Right forelimb (tissue), 1 donor: ENCODE measurements at places on chromosomes 1 and 21.

GRCh38 chr1:5427026-5427613 is 565.1 kb downstream of the NPHP4 start:
- DNase-seq = no peak

GRCh38 chr1:180156631-180157091 is 2.0 kb downstream of the QSOX1 start:
- no peak for DNase-seq

DNA sequence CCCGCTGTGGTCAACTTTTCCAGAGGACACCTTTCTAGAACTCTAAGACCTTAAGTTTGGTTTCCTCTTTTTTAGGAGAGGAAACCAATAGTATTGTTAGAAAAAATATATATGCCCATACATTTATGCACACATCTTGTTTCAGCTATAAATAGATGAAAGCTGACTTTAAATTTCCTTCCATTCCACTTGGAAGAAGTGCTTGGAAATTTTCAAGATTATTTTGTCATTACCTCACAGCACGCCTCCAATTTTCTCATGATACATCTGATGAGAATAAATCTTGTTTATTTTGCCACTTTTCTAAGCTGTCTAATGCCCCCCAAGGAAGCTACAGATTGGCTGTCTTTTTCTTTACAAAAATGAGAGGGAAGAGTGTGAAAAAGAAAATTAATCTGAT is 65.8 kb downstream of the NIBAN1 start:
- DNase-seq = no peak

DNA sequence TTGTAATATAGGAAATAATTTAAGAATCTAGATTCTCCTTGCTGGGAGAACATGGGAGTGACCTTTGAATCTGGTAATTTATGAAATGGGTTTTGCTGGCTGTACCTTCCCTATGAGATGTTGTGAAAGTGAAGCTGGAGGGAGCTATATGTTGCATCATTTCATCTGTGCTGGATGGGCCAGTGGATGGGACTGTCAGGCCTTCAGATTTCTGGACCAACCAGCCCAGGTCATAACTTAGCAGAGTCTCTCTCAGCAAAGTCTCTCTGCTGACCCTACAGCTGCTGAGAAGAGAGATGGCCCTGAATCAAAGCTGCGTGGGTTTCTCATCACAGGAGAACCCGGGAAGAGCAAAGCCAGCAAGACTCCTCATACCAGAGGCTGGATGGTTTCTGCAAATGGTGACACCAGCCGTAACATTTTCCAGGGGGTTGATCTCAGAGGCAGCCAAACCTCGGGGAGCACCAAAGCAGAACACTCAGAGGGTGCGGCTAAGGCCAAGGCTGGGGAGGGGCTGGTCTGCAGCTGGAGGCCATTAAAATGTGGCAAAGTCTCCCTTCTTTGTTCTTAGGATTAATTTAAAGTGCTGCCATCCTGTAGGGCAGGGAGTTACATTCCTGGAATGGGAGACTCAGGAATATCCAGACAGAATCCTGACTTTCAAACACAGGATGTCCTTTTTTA is 18.2 kb upstream of the PTGFRN start:
- peak; percentile 64 for DNase-seq

GRCh38 chr1:167054946-167055630 is 35.1 kb downstream of the GPA33 start:
- DNase-seq = no peak

DNA sequence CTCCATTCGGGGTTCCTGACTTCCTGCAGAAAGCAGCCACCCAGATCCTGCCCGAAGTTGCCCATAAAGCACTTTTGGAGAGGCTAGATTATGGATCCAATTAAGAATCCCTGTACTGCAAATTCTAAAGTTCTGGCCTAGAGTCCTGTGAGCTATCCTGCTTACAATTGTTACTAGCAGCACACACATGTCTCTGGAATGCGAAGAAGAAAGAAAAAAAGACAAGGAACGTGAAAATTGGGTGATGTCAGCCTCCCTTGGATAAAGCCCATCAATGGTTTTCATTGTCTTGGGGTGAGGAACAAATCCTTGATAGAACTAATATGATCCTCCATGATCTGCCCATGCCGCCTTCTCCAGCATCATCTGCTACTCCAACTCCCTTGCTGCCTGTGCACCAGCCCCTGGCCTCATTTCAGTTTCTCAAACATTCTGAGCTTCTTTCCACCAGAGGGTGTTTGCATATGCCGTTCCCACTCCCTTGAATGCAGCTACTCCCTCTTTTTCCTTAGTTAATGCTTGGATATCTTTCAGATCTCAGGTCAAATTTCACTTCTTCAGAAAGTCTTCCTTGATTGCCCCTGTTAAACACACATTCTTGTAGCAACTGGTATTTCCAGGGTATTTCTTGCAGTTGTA is 94.0 kb downstream of the ST6GALNAC5 start:
- no peak for DNase-seq

- DNase-seq = no peak
Measured at GRCh38 chr1:20699558-20699957, 18.2 kb downstream of the KIF17 start.

DNA sequence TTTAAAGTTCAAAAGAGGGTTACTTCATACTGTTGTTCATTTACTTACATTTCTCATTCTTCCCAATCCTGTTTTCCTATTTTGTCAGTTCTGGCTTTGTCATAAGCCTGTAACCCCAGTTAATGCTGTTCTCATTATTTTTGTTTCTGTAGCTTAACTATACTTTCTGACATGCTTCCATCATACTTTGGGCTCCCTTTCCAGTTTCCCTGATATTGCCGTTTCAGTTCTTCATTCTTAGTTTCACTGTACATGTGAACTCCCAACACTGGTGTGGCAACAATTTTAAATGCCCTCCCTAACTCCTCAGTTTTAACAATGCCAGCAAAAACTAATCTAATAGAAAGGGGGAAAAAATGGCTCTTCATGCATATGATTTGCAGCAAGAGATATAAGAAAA is 456.7 kb downstream of the LMO4 start:
- DNase-seq = no peak

GRCh38 chr1:168638884-168639283 is 62.5 kb downstream of the XCL1 start:
- no peak for DNase-seq

- DNase-seq = no peak
Measured at GRCh38 chr1:161324020-161324419, 9.8 kb downstream of the SDHC start.

- peak; percentile 7 for DNase-seq
Measured at GRCh38 chr1:33784876-33785275, 79.0 kb upstream of the HMGB4 start.

DNA sequence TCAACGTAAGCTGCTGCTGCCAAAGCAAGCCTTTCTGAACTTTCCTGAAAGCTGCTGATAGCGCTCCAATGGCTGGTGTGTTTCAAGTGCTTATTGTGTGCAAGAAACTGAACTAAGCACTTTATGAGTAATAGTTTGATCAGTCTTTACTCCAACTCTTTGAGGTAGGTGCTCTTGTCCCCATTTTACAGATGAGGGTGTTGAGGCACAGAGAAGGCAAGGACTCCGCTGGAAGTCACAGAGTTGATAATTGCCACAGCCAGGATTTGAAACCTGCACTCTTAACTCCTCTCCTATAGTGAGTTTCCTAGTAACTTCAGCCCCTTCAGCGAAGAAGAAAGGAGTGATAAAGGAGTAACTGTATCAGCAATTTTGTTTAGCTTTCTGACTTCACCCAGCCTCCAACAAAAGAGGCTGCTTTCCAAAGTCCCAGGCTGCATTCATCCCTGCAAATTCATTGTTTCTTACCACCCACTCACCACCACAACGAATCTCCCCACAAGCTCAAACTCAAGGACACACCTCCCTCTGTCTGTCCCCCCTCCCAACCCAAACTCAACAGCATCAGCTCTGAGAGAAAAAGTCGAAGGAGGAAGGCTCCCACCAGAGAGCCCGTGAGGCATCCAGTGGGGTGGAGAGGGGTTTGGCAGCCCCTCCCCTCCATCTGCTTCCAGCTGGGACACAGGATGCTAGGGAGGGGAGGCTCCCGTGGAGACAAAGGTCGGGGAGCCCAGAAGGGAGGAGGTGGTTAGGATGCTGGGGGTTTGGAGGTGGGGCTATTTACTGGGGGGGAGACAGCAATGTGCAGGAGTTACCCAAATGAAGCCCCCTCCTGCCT is 139.6 kb downstream of the NAV1 start:
- no peak for DNase-seq

DNA sequence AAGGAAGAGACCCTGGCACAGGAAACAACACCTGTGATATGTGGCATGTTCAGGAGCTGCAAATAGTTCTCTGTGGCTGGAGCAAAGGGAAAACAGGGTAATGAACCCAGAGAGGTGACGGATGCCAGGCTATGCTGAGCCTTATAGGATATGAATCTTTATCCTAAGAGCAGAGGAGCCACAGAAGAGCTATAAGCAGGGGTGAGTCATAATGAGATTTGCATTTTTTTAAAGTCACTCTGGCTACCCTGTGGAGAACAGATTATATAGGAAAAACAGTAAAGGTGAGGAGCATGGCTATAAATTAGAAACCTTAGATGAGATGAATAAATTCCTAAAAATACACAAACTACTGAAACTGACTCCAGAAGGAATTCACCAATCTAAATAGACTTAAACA is 12.8 kb upstream of the MPL start:
- no peak for DNase-seq

GRCh38 chr21:41583274-41583790 is 75.4 kb upstream of the TMPRSS2 start:
- DNase-seq = no peak

DNA sequence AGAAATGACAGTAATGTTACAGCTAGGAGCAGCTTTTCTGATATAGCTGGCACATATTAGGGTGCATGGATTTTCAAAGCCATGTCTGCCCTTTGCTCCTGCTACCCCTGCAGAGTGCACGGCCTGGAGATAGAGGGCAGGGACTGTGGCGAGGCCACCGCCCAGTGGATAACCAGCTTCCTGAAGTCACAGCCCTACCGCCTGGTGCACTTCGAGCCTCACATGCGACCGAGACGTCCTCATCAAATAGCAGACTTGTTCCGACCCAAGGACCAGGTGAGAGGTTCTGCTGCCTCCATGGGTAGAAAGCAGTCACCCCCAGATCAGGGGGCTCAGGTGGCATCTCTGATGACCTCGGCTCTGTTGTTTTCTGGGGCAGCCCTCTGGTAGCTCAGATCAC is 9.8 kb downstream of the MTARC1 start:
- DNase-seq = no peak

- no peak for DNase-seq
Measured at GRCh38 chr1:214753236-214753852, 150.3 kb downstream of the CENPF start.

DNA sequence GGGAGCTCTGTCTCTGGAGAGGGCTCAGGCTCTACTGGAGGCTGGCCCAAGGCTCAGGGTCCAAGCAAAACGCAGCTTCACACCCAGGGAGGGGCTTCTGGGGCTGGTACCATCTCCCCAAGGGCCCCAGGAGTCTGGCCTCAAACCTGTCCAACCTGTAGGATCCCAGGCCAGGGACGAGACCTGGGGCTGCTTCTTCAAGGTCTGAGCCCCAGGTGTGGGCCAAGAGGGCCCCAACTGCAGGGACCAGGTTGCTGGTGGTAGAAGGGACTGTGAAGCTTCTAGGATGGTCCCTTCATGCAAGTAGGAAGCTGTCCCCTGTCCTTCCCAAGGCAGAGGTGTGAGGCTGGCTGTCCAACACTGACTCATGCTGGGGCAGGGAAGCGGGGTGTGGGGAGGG is 7.8 kb upstream of the MMEL1 start:
- no peak for DNase-seq

GRCh38 chr21:38380481-38381137 is 117.7 kb downstream of the ERG start:
- DNase-seq = no peak

DNA sequence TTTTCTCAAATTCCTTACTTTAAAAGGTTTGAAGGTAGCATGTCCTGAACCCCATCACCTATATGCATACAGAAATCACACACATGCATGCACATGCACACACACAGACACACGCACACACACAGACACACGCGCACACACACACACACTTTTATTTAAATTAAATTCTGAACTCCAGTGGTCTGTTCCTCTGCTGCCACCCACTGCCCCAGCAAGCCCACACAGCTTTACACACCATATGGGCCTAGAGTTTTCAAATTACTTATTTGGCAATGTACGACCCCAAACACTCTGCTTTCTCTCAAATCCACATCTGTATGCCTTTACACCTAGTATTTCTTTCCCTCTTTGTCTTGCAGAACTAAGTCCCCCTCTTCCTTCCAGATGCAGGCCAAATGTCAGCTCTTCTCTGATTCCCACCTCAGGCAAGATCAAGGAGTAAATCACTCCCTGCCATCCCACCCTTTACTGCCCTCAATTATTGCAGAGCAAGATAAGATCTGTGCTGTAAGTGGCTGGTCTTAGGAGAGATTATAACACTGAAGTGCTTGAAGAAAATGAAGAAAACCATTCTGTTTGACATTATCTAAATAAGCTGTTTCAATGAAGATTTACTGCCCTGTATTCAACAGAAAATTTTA is 429.9 kb upstream of the CXADR start:
- no peak for DNase-seq

GRCh38 chr1:33418811-33419210 is 12.1 kb downstream of the PHC2 start:
- DNase-seq = no peak

DNA sequence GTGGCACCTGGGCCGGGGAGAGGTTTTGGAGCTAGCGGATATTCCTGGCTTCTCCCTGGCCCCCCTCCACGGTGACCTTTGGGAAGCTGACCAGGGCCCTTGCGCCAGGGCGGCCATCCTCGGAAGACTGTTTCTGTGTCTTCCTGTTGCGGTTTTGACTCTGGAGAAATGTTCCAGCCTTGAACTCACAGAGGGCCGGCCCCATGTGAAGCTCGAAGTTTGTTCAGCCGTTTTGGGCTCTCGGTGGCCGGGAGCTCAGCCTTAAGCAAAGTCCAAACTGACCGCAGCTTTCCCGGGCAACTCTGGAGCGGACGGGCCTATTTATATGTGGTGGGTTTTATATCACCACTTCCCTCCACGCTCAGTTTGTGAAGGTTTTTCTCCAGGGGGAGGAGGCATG is 17.0 kb upstream of the WNT4 start:
- no peak for DNase-seq

GRCh38 chr1:112637254-112638109 is 17.9 kb downstream of the CAPZA1 start:
- no peak for DNase-seq

DNA sequence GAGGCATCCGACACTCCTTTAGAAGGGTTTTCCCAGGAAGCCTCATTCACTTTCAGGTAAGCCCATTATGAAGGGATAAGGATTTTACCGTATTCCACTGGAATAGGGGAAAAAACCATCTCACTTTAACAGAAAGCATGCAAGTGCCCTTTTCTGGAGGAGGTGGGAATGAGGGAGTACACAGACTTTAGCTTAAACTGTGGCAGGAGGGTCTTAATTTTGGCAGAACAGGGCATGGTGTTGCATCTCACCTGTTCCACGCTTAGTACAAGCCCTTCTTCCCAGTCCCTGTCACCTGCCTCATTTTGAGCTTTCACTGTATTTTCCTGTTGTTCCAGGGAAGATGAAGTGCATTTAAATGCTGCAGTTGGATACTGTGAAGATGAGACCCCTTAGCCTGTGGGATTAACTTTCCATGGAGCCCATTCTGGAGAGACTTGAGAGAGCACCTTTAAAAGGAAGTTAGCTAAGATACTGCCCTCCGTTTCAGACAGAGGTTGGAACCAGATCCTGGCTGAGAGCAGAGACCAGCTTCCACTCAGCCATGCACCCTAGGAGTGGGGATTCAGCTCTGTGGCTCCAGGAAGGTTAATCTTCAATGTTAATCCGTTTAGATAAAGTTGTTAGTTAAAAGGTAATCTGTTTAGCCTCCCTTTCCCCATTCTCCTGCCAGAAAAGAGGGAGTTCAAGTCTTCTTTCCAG is 42.6 kb downstream of the PBX1 start:
- DNase-seq = no peak
